ENCODE measurements at places on chromosomes 3 and 15.

- no peak for DNase-seq
Measured at GRCh38 chr15:71085809-71086208, 29.5 kb upstream of the THSD4 start.

- DNase-seq: no peak
Measured at GRCh38 chr3:66856533-66856932, 141.6 kb upstream of the KBTBD8 start.

DNA sequence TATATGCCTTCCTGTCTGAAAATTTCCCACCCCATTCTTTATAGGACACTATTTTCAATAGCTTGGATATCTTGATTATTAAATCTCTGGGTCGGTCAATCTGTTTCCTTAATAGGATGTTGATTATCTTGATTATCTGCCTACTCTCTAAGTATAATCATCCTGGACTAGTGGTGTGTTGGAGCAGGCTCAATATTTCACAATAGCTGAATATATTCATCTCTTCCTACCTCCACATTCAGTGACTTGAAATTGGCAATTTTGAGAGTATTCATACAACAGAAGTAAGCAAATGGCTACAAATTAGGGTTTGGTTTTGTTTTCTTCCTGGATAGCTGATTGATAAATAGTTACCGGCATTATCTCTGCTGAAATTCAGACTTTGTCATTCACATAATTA is 1162.6 kb downstream of the ROBO1 start:
- no peak for DNase-seq

DNA sequence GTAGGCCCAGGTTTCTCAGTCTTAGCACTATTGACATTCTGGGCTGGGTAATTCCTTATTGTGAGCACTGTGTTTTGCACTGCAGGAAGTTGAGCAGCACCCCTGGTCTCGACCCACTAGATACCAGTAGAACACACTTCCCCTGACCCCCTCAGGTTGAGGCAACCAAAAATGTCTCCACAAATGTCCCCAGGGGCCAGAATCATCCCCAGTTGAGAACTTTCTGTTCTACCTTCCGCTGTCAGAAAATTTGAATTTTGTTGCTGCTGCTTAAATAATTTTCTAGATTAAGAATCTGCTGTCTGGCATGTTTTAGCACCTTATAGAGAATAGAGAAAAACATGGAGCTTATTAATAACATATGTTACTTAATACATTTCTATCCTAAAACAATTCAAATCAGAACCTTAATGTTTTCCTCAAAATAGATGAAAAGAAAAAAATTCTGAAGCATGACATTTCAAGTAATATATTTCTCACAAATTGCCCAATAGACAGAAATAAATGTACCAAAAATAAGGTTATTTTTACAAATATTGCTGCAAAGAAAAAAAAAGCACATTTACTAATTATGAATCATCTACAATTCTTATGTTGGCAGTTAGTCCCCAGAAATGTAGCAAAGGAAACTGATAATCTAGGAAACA is 13.2 kb upstream of the THRB start:
- DNase-seq: no peak

DNA sequence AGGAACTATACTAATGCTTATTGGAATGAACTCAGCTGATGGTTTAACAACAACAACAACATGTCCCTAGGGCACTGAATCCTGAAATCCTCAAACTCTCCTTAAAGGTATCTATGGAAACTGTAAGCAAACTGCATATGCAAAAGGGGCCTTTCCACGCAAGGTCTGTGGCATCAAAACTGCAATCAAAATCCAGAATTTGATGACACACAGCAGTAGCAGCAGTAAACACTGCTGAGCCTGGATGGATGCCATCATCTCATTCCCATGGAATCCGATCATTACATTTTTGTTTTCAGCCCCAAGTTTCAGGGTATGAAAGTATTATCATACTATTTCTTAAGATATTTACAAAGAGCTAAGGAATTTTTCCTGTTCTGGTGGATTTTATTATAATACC is 399.7 kb downstream of the VPS13C start:
- no peak for DNase-seq

DNA sequence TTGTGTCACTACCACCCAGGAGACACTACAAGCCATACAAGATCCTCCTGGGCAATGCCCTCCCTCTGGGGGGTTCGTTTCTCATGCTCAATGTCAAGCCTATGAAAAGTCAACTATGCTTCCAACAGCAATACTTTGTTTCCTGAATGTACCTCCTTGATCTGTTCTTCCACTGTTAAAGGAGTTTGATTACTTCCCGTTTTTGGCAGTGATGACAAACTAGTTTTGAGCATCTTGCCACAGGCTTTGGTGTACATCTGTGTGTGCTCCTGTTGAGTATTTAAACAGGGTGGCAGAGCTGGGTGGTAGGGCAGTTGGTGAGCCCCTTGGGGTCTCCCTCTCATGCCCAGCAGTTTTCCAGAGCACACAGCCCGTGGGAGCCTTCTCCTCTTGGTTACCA is 81.4 kb downstream of the IL12A start:
- no peak for DNase-seq

GRCh38 chr15:74784426-74785193 is 2.7 kb downstream of the CSK start:
- no peak for DNase-seq

GRCh38 chr3:98778852-98779413 is 15.8 kb downstream of the ST3GAL6 start:
- no peak for DNase-seq

GRCh38 chr3:196501316-196502044 is 2.1 kb downstream of the RNF168 start:
- DNase-seq: no peak

GRCh38 chr3:183845090-183845489 is 19.7 kb upstream of the MAP6D1 start:
- DNase-seq: no peak

- DNase-seq: no peak
Measured at GRCh38 chr15:38299216-38299615, 46.6 kb downstream of the SPRED1 start.

- DNase-seq: no peak
Measured at GRCh38 chr3:149396476-149396875, 19.0 kb upstream of the TM4SF1 start.

All from activated CD4-positive, alpha-beta T cell treated with anti-CD3 and anti-CD28 coated beads for 1 hour (primary cell).